ENCODE measurements at places on chromosomes 2 and 18.

DNA sequence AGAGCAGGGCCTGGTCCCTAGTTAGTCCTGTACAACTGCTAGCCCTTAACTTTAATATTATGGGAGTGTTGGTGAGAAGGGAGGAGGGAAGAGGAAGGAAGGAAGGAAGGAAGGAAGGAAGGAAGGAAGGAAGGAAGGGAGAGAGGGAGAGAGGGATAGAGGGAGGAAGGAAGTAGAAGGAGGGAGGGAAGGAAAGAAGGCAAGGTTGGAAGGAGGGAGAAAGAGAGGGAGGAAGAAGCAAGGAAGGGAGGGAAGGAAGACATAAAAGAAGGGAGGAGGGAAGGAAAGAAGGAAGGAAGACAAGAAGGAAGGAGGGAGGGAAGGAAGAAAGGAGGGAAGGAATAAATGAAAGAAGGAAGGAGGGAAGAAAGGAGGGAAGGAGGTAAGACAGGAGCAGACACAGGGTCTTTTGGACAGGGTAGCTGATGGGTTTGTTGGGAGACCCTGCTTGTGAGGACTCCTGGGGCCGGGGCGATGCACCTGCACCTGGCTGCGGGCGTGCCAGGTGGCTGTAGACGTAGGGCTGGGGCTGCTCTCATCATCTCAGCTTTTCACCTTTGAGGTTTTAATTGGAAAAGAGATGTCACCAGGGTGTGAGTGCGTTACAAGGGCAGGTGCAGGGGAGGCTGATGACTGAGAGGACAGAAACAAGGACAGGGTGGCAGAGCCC, 5.9 kb upstream of the POMC start:
- no peak for DNase-seq

GRCh38 chr2:144548532-144549191, 28.7 kb upstream of the ZEB2 start:
- no peak for DNase-seq

- no peak for DNase-seq
These were observed 1266.8 kb upstream of the TMEFF2 start for GRCh38 chr2:193461431-193461934.

DNA sequence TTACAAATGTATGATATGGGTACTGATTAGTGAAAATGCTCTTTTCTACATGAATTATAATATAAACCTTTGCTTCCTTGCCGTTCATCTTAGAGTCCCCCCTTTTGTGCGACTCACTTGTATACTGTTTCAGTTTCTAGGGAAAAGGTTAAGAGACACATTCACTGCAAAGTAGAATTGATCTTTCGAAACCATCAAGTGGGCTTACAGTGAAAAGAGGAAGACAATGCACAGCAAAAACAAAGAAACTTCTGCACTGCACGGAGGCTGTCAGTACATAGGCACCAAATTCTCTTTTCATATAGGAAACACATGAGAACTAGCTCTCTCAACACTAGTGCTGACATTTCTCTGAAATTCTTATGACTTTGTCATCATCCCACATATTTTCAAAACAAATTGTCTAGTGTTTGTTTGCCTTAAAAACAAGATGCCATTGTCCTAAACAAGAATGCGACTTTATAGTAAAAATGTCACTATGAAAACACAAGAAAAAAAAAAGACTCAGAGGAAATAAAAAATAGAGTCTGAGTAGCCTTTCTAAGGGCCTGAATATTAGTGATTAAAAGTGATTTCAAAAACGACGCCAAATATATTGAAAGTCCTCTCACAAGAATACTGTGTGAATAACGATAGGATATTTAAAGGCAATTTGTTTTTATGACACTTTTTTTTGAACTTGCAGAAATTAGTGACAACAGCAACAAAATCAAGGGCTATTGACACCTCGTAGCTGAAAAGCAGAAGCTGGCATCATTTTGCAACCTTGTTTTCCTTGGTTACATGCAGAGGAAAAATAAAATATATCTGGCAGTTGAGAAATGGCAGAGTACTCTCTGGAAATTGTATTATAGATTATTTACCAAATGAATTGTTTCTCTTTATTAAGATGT, 827.0 kb downstream of the BCL11A start:
- no peak for DNase-seq

- no peak for DNase-seq
These were observed 44.9 kb downstream of the MYO7B start for GRCh38 chr2:127580167-127581049.

- no peak for DNase-seq
These were observed 174.5 kb downstream of the TCF4 start for GRCh38 chr18:55413474-55413873.

DNA sequence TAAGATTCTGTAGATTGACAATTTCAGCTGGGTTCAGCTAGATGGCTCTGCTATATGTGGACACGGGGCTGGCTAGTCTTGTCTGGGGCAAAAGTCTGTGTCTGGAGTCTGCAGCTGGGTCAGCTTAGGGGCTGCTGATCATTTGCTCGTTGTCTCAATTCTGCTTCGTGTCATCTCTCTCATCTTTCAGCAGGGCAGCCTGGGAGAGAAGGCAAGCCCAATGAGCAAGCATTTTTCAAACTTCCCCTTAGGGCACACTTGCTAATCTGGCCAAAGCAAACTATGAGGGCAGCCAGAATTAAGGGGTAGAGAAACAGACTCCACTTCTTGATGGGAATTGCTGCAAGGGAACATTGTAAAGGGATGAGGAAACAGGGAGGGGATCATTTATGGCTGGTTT, 462.6 kb downstream of the SLC4A3 start:
- DNase-seq = no peak

- DNase-seq = no peak
These were observed 565.7 kb upstream of the ZEB2 start for GRCh38 chr2:145085612-145086011.

GRCh38 chr18:58381676-58382411, 247.0 kb downstream of the ALPK2 start:
- no peak for DNase-seq

- no peak for DNase-seq
These were observed 41.9 kb upstream of the RAPGEF4 start for GRCh38 chr2:172693529-172694455.
